ENCODE measurements at places on chromosomes 12 and 14.

DNA sequence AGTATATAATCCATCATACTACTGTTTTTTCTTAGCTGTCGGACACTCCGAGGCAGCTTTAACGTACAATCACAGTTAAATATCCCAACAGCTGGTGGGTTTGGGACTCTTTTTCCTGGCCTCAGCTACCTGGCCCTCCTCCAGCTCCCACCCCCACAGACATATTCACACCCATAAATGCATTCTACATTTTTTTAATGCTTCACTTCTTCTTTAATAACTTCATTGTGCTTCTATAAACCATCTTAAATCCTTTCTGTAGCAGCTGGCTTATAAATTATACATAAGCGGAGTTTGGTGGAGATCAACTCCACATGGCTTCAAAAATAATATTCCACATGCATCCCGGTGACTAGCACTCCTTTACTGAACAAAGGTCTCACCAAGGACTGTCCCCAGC is 33.3 kb downstream of the TDG start:
- peak; percentile 79 for DNase-seq

DNA sequence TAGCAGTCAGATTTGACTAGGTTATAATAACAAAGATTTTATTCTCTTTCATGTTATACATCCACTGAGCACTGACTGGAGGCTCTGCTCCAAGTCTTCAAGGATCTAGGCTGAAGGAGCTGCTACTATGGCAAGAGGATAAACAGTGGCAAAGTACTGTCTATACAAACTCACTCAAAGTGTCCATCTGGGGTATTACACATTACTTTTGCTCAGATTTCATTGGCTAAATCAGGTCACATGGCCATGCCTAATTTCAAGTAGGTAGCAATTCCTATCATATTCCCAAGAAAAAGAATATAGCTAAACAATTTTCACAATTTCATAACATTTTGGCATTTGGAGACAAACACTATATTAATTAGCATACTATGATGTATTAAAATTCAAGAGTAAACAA is 40.9 kb downstream of the CDK17 start:
- DNase-seq, result no peak

DNA sequence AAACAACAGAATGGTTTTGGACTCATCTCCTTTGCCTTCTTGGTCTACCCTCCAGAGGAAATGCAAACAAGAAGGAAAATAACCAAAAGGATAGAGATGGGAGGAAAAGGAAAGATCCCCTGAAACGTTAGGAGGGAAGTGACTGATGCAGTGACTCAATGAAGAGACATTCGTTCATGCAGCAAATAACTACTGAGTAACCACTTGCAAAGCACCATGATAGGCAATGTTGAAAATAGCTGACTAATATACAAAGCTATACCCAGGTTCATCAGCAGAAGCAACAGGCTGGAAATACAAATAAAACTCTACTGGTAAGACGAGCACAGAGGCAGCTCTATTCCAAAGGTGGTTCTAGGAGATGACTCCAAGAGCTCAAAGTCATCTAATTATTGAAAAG is 41.8 kb downstream of the R3HDM2 start:
- DNase-seq, result no peak

DNA sequence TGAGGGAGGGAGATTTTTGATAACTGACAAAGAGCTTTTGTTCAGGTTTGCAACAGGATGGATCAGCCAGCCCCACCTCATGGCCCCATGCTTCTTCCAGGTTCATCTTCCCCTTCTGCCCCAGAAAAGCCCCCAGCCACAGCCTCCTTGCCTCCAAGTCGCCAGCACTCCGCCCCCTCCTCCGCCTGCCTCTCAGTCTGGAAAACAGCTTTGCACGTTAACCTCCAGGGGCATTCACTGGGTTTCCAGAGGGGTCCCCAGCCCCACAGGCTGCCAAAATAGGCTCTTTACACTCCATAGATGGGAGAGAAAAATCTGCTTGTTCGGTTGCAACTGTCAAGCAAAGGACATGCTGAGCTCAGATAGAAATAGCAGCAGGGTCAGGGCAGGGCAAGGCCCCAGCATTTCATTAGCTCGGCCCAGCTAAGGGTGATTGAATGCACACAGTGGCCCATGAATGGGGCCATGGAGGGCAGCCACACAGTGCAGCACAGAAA is 253.6 kb downstream of the ZFP36L1 start:
- DNase-seq, result peak; percentile 66

- DNase-seq, result no peak
Measured at GRCh38 chr14:22491683-22492621, 97.1 kb downstream of the DAD1 start.

GRCh38 chr14:76762411-76763095 is 1.3 kb downstream of the VASH1 start:
- peak; percentile 40 for DNase-seq

GRCh38 chr14:57559576-57559975 is 65.9 kb upstream of the CCDC198 start:
- no peak for DNase-seq

DNA sequence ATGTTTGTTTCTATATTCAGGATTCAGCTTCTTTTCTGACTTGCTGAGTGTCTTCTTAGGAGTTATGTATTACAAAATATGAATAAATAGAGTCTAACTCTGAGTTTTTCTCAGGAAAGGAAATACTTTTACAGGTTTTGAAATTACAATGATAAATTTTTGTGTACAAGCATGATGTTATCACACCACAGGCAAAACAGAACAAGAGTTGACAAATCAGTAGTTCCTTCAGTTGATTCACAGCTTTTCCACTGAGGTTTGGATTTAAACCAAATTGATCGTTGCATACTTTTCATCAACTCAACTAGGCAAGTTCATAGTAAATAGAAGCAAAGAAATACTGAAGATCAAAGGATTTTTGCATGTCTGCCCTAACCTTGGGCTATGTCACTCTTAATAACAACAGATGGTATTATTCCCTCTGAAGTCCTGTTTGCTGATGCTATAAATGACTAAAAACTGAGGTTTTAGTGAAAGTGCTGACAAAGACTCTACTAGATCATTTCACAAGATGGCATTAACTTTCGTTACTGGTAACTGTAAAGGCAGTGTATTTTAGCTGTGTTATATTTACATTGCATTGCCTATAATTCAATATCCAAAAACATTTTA is 520.2 kb downstream of the FLRT2 start:
- no peak for DNase-seq

GRCh38 chr12:13981296-13981962 is at the start of gene GRIN2B:
TSS of gene GRIN2B (minus strand) at chr12:13981602. CDS start at chr12:13866208, 115,394 bp downstream.
- peak; percentile 22 for DNase-seq

- peak; percentile 55 for DNase-seq
Measured at GRCh38 chr12:113208041-113208934, 13.0 kb upstream of the TPCN1 start.

DNA sequence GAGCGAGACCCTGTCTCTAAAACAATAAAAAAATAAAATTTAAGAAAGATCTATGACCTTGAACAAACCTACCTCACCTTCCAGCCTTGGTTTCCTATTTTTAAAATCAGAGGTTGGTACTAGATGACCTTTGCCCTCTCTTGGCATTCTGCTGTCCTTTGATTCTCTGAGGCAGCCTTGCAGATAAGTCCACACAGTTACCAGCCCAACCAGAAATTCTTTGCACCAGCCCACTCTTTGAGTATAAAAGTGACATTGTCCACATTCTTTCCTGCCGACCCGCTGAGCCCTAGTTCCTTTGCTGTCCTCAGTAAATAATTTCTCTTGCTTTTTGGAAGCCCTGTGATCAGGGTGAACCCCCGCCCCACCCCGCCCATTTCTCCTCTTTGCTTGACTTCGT is 150.4 kb downstream of the PHETA1 start:
- no peak for DNase-seq

DNA sequence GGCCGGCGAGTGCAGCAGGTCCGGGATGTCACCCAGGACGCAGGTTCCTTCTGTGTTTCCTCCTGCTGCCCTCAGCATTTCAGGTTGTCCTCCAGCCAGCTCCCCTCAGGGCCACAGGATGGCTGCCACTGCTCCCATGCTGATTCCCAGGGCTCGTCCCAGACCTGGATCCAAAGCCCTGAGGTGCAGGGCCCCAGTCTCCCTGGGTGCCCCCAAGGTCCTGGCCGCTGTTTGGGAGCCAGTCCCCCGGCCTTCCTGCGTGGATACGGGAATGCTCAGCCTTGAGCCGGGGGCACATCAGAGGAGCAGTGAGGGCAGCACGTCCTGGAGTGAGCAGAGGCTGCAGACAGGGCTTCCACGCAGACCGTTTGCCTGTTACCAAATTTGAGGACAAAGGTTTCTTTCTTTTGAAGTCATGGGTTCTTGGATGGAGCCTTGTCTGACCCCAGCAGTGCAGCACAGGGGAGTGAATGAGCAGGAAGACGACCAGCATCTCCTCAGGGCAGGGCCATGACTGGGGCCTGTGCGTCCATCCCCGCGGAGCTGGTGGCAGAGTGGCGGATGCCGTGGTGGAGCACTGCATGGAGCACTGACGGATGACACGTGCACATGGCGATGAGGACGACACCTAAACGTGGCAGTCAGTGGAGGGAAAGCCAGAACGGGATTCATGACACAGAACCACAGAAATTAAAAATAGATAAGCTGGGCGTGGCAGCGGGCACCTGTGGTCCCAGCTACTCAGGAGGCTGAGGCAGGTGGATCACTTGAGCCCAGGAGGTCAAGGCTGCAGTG is 12.5 kb upstream of the CACNA2D4 start:
- DNase-seq, result no peak

- no peak for DNase-seq
Measured at GRCh38 chr12:108356835-108357806, 18.0 kb upstream of the CMKLR1 start.

DNA sequence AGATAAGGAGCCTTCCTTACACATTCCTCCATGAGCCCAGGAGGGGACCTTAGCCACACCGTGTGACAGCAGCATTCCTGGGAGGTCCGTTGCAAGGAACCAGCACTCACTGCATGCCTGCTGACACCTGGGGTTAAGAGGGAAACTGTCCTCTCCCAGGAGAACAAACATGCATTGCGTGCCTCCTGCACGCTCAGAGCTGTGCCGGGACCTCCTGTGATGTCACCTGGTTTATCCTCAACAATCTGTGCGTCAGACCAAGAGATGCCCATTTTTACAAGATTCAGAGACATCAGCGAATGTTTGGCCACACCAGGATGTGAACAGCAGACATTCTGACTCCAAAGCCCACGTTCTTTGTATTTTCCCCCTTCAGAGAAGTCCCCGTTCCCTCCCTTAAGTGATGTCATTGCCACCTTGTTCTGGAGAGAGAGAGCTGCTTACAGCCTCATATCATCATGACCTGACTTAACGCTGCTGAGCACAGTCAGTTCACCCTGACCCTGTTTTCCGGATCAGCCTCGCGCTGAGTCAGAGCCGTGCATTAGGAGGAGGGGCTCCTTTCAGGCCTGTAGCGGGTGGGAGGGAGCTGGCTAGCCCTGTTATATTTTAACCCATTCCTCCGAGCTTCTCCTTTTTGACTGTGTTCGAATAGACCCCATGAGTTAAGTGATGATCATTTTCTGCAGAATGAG is 36.2 kb downstream of the TMEM120B start:
- DNase-seq, result peak; percentile 61

GRCh38 chr14:88305528-88306322 is 17.3 kb downstream of the KCNK10 start:
- no peak for DNase-seq

- peak; percentile 74 for DNase-seq
Measured at GRCh38 chr12:108798551-108799221, 58.7 kb downstream of the SSH1 start.

- peak; percentile 19 for DNase-seq
Measured at GRCh38 chr12:92288561-92288960, 142.9 kb upstream of the BTG1 start.

DNA sequence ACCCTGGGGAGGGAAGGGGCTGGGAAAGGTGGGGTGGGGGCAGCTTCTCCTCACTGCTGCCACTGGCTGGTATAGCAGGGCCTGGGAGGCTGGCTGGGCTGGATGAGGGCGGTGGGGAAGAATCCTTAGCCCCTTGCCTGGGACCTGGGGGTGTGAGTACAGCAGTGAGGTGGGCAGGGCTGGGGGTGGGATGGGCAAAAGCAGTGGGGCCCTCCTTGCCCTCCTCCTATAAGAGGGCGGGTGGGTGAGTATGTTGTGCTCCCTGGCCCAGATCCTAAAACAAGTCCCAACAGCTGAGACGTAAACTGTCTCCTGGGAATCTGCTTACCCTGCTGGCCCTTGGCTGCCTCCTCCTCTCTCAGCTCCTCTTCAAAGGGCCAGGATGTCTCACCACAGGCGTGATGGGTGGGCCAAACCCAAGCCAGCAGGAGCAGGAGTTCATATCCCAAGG is 2.2 kb downstream of the NCKAP5L start:
- peak; percentile 47 for DNase-seq

GRCh38 chr14:92573761-92574498 is 60.3 kb downstream of the RIN3 start:
- DNase-seq, result no peak

DNA sequence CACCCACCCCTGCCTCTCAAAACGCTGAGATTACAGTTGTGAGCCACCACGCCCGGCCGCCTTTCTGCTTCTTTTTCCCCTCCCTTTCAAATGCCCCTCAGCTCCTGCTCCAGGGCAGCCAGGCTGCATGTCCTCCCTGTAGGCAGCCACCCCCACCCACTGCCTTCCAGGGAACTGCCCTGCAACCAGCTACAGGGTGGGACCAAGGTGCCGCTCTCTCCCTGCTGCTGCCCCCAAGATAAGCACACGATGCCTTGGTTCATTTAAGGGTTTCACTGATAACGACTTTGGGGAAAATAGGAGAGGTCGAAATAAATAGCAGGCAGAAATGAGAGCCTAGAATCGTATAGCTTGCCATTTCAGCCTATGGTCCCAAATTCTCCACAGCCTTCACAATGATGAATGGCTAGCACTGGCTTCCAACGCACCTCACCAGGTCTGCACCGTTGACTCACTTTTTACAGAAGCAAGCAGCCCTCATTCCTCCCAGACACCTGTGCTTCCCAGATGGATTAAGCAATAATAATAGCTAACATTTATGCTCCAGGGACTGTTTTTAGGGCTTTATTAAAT is 40.7 kb downstream of the ATG14 start:
- no peak for DNase-seq

- no peak for DNase-seq
Measured at GRCh38 chr12:45575417-45575816, 154.1 kb upstream of the ARID2 start.

DNA sequence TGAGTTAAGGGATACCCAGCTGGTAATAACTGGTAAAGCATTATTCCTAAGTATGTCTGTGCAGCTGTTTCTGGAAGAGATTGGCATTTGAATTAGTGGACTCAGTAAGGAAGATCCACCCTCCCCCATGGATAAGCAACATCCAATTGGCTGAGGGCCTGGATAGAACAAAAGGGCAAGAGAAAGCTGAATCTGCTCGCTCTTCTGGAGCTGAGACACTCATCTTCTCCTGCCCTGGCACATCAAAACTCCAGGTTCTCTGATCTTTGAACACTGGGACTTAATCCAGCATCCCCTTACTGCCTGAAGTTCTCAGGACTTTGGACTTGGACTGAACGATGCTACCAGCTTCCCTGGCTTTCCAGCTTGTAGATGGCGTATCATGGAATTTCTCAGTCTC is 63.1 kb upstream of the CNOT2 start:
- DNase-seq, result peak; percentile 45

GRCh38 chr14:89983375-89983774 is 27.6 kb downstream of the TDP1 start:
- no peak for DNase-seq

- no peak for DNase-seq
Measured at GRCh38 chr12:52275686-52276085, 1.2 kb downstream of the KRT86 start.

Measured in right hindlimb (tissue), 1 donor.